ENCODE measurements at places on chromosomes 12 and 14. TPM values are rescaled to one million over a fixed set of nuclear protein-coding genes. Genes with fewer than 3 reads are reported as not detected.

The TUNAR gene
- not detected for total RNA-seq

The PRH2 gene
- not detected for total RNA-seq

The OR6C2 gene
- not detected for total RNA-seq

The SELPLG gene
- total RNA-seq, result 2.3 TPM

The NUBPL gene
- total RNA-seq, result 18.5 TPM
